ENCODE measurements at places on chromosomes 7 and 10.

DNA sequence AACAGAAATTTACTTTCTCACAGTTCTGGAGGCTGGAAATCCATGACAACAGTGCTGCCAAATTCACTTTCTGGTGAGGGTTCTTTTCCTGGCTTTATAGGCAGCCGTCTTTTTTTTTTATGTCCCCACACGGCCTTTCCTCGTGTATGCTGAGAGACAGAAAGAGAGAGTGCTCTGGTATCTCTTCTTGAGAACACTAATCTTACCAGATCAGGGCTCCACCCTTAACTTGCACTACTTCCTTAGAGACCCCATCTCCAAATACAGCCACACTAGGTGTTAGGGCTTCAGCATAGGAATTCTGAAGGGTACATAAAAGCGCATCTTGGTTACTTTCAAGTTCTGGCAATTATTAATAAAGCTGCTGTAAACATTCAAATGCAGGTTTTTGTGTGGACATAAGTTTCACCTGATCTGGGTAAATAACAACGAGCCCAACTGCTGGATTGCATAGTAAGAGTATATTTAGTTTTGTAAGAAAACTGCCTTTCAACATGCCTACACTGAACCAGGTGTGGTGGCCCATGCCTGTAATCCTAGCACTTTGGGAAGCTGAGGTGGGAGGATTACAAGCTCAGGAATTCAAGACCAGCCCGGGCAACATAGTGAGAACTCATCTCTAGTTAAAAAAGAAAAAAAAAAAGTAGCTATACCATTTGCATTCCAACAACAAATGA lies 8.2 kb upstream of the C1GALT1 start:
- DNase-seq = no peak

DNA sequence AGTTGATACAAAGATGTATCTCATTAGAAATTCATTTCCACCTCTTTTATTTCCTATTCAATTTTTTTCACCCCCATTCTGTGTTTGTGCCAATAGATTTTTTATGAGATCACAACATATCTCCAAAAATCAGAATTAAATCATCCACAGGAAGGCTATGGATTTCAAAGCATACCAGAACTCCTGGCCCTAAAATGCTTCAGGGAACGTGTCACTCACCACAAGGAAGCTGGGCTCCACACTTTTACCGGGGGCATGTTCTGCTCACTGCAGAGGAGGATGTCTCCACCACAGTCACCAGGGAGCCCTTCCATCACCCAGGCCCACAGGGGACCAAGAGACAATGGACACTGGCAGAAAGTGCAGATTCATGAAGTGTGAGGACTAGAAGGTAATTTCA lies 456.8 kb downstream of the KCNMA1 start:
- DNase-seq = no peak

- DNase-seq = no peak
Measured at GRCh38 chr10:44989597-44990301, 11.0 kb upstream of the ZNF22 start.

DNA sequence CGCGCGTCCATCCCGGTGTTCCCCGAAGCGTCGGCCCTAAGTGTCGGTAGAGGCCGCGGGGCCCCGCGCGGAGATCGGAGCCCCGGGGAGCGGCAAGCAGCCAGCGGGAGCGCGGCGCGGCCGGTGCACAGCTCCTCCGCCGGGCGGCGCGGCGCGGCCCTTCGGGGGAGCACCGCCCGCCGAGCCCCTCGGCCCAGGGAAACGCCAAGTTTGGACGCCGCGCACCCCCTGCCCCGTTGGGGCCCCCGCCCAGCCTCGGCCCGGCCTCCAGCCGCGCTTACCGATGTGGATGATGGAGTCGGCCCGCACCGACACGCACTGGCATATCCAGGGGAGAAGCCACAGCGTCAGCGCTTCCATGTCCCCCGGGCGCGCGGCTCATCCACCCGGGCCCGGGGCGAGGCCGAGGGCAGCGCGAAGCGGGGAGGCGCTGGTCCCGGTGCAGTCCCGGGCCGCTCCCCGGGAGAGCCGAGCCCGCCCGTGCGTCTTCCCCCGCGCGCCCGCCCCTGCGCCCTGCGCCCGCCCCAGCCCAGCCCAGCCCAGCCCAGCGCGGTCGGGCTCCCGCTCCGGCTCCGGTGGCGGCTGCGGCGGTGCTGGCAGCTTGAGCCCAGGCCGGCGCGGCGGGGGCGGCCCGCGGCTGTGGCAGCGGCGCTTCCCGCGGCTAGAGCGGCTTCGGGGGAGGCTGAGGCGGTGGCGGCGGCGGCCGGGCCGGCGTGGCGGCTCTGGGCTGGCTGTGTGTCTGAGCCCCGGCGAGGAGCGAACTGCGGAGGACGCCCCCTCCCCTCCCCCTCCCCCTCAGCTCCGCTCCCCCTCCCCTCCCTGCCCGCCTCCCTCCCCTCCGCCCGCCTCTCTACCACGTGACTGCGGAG lies at the start of gene GRID1:
GRID1 (minus strand) TSS at position 763 of the 869 bp plus-strand sequence.
- DNase-seq = no peak

DNA sequence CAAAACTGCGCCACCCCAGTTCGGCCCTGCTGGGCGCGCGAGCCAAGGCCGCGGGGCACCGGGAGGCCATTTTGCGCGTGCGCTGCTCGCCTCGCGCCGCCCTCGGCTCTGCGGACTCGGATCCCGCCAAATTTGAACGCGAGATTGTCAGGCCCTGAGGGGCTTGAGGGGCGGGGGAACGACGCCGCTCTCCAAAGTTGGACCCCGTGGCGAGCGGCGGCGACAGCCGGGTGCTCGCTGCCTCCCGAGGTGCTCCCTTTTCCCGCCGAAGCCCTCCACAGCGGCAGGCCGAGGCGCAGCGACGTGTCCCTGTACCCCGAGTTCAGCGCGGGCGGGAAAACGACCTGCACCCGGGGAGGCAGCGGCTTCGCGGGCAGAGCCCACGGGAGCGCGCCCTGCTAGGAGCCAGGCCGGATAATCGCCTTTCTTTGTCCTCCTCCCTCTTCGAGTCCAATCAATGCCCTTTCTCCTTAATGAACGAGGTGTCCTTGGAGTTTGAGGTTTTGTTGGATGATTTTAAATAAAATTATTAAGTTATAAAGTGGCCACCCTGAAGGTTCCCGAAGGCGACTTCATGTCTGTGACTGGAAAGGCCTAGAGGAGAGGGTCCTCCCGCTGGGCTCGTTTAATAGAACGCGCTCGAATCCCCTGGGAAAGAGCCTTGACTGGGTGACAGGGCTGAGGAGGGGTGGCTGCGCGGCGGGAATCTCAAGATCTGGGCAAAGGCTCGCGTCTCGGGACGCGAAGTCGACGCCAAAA lies 10.7 kb upstream of the SPAG6 start:
- no peak for DNase-seq

- no peak for DNase-seq
Measured at GRCh38 chr10:19640566-19641263, 175.5 kb upstream of the PLXDC2 start.

- peak; percentile 87 for DNase-seq
Measured at GRCh38 chr10:6163364-6164270, 39.1 kb upstream of the PFKFB3 start.

- no peak for DNase-seq
Measured at GRCh38 chr10:103466734-103467133, 8.0 kb upstream of the CALHM1 start.

DNA sequence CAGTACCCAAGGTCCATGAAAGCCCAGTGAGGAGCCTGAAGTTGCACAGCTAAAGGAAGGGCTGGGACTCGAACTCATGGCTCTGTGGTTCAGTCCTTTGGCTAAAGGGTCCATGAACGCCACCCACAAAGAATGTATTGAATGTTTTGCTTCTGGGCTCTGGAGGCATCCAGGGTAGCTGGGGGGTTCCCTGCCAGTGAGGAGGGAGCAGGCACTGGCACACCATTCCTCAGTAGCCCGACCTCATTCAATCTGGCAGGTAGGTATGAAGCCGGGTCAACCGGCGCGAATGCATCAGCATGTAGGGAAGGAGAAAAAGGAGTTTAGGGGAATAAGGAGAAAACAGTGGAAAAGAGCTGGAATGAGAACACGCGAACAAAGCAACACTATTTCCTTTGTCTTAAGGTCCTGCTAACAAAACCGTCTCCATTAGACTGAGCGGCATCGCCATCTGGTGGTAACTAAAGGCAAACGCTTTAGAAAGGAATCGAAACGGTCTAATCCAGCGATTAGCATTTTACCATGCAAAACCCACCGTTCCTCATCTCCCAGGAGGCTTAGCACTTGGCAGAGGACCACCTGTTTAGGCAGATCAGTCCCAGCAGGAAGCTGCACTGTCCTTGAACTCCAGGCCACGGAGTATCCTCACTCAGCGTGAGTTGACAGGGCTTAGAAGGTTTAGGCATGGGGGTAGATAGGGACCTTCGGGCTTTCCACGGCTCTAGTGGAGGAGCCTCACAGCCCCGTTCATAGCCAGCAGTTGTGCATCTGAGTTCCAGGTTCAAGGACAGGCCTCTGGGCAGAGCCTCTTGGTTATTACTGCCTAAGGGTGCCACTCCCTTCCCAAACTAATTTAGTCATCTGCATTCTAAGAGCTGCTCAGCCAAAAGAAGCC lies 122.8 kb downstream of the UBE2H start:
- peak; percentile 76 for DNase-seq

- DNase-seq = no peak
Measured at GRCh38 chr10:132094581-132095234, 29.0 kb downstream of the JAKMIP3 start.

- no peak for DNase-seq
Measured at GRCh38 chr7:106086062-106086461, 26.1 kb downstream of the SYPL1 start.

GRCh38 chr10:92901819-92902251 lies 53.5 kb downstream of the EXOC6 start:
- no peak for DNase-seq

- no peak for DNase-seq
Measured at GRCh38 chr7:44333911-44334733, 8.7 kb upstream of the CAMK2B start.
